ENCODE measurements at places on chromosomes 1 and 21.

DNA sequence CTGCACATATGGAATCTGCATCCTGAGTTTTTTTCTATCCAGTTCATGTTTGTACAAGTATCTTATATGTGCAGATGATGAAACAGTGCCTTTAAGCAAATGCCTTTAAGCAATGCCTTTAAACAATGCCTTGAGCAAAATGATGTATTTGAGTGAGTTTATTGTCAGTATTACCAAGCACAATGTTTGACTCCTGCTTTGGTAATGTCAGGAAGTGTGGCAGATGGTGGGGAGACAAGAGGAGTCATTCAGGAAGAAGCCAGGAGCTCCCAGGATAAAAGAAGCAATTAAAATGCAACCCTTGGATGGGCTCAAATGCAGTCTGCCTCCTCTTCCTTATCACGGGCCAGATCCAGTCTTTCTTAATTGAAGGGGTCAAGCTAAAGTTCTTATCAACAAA, 108.7 kb upstream of the KCNJ15 start:
- no peak for DNase-seq

DNA sequence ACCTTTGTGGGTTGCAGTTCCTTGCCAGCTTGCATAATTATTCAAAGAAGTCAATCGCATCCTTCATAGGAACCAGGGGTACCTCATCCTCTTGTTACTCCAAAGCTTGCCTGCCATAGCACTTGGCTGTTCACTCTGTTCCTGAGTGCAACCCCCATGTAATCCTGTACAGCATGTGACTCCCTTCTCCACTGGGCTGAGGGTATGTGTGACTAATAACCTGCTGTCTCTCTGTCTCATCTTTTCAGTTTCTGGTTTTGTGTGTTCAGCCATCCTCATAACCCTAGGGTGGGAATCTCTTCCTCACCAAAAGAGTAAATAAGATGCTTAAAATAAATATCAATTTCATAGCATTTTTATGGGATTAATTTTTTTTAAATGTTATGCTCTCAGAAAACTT, 351.9 kb downstream of the S1PR1 start:
- DNase-seq: no peak

DNA sequence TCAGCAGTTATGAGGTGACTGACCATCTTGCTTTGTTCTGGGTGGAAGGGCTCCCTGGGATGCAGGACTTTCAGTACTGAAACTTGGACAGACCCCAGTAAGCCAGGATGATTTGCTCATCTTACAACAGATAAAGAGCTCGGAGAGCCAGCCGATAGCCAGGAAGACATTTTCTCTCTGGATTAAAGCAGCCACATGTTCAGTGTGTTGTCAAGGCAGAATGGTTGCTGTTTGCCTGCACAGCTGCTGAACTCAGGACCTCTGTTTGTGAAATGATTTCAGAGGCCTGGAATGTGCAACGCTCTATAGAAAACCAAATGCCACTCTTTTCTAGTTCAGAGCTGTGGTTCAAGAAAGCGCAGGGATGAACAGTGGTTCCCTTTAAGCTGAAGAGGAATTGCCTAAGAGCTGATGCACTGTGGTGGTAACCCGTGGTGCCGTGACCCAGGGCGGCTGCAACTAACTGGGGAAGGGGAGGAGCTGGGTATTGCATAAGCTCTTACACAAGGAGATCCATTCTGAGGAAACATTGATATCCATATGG, 40.7 kb downstream of the CASQ2 start:
- peak; percentile 72 for DNase-seq

DNA sequence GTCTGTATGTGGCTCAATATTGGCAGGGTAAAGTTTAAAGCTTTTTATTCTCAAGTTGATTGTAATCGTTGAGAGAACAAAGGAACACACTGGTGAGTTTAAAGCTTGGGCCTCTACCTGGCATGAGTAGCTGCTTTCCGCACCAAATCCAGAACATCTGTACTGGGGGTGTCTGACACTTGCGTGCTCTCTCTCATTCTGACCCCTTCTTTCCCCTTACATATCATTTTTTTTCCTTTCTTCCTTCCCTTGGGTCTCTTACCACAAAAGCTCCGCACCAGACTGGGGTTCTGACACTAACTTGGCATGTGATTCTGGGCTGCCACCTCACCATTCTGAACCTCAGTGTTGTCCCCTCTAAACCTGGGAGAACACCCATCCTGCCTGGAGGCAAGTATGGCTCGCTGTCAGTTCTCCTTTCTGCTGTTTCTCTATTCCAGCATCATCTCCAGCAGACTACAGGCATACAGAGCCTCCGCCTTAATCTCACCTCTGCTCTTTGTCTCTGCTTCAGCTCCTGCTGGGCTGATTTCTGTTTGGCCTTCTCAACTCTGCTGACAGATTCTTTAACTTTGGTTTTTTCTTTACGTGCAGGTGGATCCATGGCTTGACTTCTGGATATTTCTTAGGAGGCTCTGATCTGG, 859 bp upstream of the ERMAP start:
- peak; percentile 33 for DNase-seq

DNA sequence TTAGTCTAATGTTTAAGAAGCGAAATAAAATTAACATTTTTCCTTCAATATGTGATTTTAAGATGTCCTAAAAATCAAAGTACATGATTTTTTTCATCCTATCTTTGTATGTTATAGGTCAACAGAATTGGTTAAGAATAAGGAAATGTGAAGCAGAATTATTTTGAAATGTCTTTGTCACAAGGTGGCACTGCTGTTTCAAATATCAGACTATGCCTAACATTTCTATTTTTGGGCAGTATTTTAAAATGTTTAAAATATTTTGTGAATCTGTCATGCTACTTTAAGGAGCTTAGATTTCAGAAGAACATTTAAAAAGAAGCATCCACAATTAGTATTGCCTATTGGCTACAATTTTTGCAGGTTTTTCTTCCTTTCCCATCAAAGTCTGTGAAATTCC, 38.7 kb downstream of the AMY1C start:
- peak; percentile 2 for DNase-seq

DNA sequence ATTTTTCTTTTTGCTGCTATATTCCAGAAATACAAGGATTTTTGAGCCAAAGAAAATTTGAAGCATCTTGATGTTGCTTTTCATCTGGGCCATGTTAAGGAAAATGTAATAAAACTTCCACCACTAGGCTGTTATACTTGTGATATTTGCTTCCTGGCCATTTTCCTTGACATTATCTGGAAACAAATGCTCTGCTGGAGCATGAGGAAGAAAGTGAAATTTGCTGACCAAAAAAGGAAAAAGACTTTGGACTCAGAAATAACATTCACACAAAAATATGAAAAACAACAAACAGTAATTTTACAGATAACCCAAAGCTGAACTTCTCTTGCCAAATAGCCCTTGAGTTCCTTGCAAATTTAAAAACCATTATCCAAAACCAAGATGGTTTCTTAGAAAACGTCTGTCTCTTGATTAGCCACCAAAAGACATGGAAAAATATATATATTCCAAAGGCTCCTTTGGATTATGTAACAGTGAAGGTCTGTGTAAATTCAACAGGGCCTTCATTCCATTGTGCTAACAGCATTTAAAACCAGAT, 344.5 kb downstream of the LMX1A start:
- DNase-seq: no peak

GRCh38 chr1:53562981-53563379, 103.8 kb downstream of the DMRTB1 start:
- no peak for DNase-seq

- DNase-seq: no peak
Measured at GRCh38 chr1:152940614-152941013, 6.4 kb upstream of the SPRR5 start.

DNA sequence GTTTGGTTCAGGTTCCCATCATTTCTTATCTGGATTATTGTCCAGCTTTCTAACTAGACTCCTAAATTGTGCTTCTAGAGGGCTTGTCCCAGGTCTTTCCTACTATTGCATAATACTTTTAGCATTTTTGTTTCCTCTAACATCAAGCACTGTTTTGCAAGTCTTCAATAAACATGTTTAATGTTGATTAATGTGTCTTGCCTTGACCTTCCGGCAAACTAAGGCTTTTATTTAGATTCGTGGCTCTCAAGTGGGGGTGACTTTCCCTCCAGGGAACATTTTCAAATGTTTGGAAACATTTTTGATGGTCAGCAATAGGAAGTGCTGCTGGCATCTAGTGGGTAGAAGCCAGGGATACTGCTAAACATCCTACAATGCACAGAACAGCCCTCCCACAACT, 90.7 kb downstream of the RPE65 start:
- DNase-seq: no peak

GRCh38 chr1:225654277-225654597, 1.3 kb upstream of the ENAH start:
- DNase-seq: no peak

DNA sequence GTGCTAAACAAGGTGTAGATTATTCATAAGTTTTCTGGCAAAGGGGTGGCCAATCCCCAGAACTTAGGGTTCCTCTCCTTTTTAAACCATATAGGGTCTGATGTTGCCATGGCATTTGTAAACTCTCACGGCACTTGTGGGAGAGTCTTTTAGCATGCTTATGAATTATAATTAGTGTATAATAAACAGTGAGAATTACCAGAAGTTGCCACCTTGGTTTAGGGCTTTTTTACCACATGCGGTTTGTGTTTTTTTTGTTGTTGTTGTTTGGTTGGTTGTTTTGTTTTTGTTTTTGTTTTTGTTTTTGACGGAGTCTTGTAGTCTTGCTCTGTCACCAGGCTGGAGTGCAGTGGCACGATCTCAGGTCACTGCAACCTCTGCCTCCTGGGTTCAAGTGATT, 8.9 kb upstream of the LAX1 start:
- no peak for DNase-seq

GRCh38 chr21:42026082-42026435, 15.9 kb upstream of the ZBTB21 start:
- no peak for DNase-seq

GRCh38 chr1:49552101-49552500, 471.7 kb downstream of the AGBL4 start:
- DNase-seq: no peak

DNA sequence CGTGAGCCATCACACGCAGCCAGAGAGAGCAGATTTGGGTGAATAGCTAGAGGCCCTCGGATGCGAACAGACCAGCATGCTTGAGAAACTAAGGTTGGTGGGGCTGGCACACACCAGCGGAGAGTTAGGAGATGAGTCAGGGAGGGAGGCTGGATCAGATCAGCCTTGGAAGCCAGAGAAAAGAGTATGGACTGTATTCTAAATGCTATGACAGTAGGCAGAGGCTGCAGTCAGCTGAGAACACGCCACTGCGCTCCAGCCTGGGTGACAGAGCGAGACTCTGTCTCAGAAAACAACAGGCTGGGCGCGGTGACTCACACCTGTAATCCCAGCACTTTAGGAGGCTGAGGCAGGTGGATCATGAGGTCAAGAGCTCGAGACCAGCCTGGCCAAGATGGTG, 4.0 kb upstream of the PLEKHM2 start:
- peak; percentile 91 for DNase-seq

DNA sequence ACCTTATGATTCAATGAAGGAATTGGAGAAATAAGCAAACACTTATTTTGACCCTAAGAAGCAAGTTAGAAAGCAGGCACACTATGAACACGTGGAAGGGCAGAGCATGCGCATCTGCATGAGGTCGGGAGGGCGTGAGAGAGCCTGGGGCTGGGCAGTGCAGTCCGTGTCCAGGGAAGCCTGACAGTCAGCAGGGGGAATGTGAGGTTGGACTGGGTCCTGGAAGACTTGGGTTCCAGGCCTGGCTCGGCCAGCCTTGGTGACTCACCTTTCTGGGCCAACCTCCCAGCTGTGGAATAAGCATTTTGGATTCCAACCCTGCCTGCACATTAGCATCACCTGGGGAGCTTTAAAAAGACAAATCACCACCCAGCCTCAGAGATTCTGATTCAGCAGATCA, 26.6 kb upstream of the LMX1A start:
- DNase-seq: peak; percentile 73

DNA sequence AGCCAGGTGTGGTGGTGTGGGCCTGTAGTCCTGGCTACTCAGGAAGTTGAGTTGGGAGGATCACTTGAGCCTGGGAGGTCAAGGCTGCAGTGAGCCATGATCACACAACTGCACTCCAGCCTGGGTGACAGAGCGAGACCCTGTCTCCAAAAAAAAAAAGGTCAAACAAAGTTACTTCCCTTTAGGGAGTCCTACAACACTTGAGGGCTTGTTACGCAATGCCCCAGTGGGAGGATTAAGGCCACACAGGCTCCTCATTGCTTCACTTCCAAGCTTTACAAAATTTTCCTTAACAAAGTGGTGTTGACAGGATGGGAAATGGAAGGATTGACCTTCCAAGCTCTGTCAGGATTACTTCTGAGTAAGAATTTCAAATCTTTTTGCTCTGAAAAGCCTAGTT, 6.2 kb upstream of the EXTL1 start:
- DNase-seq: peak; percentile 49

DNA sequence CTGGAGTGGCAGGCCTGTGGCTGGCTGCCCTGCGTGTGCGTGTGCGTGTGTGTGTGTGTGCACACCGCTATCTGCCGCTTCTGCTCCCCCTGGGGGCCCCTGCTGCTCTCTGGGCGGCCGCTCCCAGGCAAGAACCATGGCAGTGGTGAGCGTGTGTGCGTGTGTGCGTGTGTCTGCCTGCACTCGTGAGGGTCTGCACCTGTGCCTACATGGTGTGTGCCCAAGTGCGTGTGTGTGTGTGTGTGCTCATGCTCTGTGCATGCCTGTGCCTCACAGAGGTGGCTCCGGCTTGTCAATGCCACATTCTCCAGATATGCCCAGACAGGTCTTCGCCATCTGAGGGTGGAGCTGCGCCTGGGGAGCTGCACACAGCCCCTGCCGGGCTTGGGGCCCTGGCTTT, 18.7 kb upstream of the PEX10 start:
- no peak for DNase-seq

DNA sequence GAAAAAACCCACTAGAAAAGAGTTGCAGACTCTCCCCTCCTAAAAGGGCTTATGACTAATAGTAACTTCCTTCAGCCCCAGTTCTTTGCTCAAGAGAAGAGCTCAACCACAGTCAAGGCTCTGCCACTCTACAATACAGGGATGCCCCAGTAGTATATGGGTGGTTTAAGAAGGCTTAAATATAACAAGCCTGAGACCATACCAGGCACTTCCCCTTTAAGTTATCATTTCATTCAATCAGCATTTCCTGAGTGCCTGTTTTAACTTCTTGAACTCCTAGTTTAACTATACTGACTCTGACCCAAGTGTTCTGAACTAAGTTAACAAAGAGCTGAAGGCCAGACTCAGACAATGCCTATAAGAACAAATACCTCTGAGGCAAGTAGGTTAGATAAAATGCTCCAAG, 19.8 kb downstream of the PRPF38A start:
- peak; percentile 35 for DNase-seq

DNA sequence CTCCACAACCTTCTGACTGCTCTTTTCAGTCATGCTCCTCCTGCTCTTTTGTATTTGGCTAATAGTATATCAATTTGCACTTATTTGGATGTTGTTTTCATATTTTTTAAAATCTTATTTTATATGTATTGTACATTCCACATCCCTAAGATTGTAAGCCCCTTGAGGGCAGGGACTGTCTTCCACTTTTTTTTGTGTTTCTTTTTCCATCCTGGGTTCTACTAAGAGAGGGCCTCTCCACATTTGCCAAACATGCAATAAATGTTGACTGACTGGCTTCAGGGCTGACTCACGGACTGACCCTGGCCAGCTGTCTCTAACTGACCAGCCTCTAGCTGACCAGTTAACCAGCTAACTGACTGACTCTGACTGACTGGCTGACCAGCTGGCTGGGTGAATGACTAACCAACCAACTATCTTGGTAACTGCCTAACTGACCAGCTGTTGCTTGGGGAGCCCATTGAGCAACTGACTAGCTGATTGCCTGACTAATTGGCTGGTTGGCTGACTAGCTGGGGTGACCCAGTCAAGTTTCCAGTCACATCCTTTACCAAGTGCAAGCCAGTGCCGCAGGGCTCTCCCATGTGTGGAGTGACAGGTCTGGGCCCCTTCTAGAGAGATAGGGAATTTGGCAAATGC, 16.1 kb downstream of the CSF1 start:
- DNase-seq: peak; percentile 64
